ENCODE measurements at places on chromosomes 11 and 22.

DNA sequence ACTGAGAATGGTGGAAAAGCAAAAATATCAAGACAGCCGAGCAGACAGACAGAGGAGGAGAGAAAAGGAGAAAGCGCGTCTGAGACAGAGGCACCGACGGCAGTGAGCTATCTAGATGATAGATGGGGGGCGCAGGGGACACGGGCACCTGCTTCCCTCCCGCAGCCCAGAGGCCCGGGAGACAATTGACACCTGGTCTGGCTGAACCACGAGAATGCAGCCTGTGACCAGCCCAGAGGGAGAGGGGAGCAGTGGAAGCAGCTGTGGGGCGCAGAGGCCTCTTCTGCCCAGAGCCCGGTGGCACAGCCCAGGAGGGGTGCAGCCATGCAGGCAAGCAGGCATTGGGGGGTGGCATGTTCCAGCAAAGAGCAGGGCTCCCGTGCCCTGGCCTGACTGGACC, 48.2 kb downstream of the ELFN2 start:
- DNase-seq = no peak

GRCh38 chr11:69554849-69555248, 73.4 kb downstream of the LINC01488 start:
- no peak for DNase-seq

GRCh38 chr11:74636630-74637184, 44.3 kb downstream of the POLD3 start:
- DNase-seq = peak; percentile 84

- DNase-seq = no peak
Measured at GRCh38 chr11:114977651-114978050, 299.3 kb downstream of the NXPE2 start.

GRCh38 chr11:9681583-9682372, 17.9 kb downstream of the SWAP70 start:
- DNase-seq = no peak

GRCh38 chr22:43572710-43573109, 160.9 kb downstream of the MPPED1 start:
- no peak for DNase-seq

- peak; percentile 57 for DNase-seq
Measured at GRCh38 chr11:118623269-118623655, 15.8 kb downstream of the PHLDB1 start.

GRCh38 chr11:110475671-110476070, 45.9 kb downstream of the FDX1 start:
- no peak for DNase-seq

- DNase-seq = peak; percentile 36
Measured at GRCh38 chr11:61820174-61820573, 3.4 kb upstream of the FADS1 start.

DNA sequence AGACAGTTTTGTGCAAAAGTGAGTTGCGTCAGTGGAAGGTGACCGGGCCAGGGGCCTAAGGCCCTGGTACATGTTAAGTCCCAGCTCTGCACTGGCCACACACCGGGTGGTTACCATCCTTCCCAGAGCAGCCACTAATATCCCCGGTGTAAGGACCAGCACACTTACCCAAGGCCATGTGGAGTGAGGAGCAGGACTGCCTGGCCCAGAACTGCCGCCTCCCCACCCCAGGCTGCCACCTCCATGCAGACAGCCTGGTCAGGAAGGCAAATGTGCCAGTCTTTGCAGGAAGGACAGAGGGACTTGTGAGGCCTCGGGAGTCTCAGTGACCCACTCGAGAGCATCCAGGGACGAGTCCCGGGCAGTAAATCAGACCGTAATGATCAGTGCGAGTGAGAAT, 102.9 kb downstream of the MORC2 start:
- DNase-seq = no peak

GRCh38 chr11:6240781-6241180, 1.9 kb downstream of the CNGA4 start:
- DNase-seq = no peak

DNA sequence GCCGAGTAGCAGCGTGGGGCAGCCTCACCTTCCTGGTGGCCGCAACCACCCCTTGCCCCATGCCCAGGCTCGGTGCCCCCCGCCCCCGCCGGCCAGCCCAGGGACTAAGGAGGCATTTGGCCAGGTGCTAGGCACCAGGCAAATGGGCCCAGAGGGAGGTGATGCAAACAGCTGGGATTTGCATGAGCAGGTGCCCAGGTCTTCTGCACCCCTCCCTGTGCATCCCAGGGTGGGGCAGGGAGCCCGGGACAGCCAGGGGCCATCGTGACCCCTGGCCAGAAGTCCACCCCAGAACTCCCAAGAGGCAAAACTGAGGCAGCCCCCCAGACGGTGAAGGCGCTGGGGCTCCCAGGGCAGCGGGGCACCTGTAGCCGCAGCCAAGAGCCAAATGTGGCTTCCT, 18.1 kb downstream of the TRPM5 start:
- DNase-seq = no peak

GRCh38 chr11:5556596-5557188, 8.4 kb upstream of the OR52H1 start:
- no peak for DNase-seq

GRCh38 chr11:7516475-7516874, 2.7 kb downstream of the PPFIBP2 start:
- DNase-seq = no peak

DNA sequence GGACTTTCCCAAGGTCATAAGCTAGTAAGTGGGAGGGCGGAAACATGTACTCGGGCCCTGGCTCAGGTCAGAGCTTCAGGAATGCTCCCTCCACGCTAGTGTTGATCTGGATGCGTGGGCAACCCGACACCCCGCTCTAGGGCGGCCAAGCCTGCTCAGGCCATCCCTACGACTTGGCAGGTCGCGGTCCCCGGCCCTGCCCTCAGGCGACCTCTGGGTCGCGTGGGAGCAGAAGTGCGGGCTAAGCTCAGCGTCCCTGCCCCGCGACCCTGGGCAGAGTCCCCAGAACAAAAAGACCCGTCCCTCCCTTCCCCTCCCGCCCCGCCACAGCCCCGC, 781 bp upstream of the TEF start:
- peak; percentile 75 for DNase-seq

DNA sequence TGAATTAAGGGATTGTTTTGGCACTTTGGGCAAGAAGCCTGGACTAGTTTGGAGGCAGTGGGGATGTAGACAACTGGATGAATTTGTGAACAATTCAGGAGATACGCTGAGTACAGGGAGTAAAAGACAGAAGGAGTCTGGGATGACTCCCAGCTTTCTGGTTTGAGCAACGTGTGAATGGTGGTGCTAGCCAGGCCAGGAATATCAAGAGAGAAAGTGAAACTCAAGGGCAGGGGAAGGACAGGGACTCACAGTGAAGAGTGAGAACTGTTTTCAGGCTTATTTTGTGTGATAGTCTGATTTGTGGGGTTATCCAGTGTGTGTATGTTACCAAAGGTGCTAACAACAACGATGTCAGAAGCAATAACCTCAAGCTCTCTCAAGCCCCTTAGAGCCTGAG, 15.9 kb downstream of the CHRM1 start:
- no peak for DNase-seq

- no peak for DNase-seq
Measured at GRCh38 chr22:43838571-43839307, 23.6 kb downstream of the SULT4A1 start.

GRCh38 chr11:61505640-61506155, 2.9 kb upstream of the LRRC10B start:
- no peak for DNase-seq

- peak; percentile 36 for DNase-seq
Measured at GRCh38 chr11:47464483-47464882, 15.5 kb upstream of the RAPSN start.

DNA sequence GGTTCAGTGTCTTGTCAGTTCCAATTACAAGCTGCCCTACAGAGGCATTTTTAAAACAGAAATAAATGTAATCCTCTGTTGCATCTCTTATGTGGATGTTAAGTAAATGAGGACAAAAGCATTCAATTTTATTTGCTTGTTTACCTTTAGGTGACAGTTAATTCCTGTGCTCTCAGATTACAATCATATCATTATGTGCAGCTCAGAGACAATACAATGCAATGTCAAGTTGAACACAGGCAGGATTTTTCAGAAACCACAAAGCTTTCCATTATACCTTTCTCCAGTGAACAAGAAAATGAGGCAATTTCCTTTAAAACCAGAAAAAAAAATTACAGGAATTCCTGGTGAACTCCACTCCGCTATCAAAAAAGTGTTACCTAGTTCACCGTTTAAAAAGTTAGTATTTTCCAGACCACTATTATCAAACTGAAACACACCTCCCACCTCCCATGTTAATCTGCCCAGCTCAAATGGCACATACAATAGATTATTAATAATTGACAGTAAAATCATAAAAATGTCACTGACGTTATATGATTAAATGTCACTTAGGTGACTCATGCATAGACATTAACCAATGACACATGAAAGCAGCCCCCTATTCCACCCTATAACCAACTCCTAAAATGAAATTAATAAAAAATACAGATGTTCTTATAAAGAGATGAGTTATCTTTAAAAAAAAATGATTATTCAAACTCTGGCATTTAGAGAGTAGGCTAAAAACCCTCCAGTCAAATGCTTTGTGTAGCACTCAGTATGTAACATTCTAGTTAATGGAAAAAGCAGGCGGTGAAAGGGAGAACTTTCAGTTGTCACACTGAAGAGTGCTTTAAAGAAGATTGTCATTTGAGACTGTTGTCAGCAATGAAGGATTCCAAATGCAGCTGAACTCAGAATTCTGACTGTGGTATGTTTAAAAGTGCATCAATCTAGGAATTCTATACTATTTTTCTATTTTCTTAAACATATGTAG, 98.6 kb downstream of the MUC15 start:
- no peak for DNase-seq

DNA sequence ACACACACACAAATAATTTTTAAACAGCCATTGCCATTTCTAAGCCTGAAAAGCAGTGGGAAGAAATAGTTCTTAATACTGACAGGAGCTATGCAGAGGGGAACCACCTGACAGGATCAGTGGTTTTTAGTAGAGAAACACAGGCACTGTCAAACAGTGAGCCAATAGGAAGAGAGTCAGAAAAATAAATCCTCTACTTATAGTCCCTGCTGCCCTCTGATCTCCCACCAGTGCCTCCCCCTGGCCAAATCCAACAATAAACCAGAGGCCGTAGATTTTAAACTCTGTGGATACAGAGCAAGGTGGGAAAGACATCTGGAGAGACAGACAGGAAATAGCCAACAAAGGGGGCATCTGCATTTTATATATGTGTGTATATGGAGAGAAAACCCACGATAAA, 7.9 kb upstream of the OR56B4 start:
- DNase-seq = no peak

DNA sequence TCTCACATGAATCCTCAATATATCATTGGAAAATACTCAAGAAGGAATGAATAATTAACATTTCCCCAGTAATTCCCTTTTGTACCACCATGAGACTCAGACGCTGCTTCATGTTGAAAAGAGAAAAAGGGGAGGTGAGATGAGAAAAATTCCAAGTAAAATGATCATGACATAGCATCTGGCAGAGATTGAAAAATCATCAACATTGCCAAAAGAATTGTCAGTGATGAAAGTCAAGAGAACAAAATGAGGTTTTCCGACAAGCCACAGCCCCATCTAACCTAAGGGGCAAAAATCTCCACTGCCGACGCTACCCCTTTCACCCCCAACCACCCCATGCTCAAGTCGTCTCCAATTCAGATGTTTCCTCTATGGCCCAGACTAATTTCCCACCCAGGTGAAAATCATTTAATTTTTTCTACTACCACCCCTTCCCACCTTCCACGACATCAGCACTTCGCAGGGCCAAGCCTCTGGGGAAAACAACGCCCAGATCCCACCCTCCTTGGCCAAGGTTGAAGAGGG, 1.2 kb downstream of the RAB6A start:
- peak; percentile 48 for DNase-seq

GRCh38 chr11:67438158-67438902, 848 bp upstream of the PTPRCAP start:
- no peak for DNase-seq

DNA sequence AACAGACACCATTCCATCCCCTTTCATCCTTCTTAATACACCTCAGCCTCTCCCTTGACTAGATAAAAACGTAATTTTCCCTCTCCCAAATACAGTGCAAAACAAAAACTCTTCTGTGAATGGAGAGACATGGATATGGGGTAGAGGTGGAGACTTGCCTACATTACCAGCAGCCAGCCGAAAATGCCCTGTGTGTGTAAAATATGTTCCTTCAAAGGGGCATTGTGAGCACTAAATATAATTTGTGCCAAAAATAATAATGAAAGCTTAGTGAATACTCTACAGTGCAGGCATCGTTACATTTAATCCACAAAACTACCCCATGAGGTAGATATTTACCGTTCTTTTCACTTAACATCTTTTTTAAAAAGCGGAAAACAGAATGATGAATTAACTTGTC, 1.0 kb upstream of the TRIM44 start:
- DNase-seq = no peak

DNA sequence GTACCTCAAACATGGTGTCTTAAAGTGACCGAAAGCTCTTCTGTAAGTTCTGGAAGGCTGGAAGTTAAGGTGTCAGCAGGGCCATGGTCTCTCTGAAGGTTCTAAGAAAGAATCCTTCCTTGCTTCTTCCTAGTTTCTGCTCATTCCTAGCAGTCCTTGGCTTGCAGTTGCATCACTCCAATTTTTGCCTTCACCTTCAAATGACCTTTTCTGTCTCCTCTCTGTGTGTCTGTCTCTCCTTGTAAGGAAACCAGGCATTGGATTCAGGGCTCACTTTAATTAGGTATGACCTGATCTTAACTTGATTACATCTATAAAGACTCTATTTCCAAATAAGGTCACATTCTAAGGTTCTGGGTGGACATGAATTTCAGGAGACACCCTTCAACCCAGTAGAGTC, 8.7 kb downstream of the AASDHPPT start:
- DNase-seq = no peak

- peak; percentile 16 for DNase-seq
Measured at GRCh38 chr11:108199446-108200321, 22.8 kb downstream of the NPAT start.

DNA sequence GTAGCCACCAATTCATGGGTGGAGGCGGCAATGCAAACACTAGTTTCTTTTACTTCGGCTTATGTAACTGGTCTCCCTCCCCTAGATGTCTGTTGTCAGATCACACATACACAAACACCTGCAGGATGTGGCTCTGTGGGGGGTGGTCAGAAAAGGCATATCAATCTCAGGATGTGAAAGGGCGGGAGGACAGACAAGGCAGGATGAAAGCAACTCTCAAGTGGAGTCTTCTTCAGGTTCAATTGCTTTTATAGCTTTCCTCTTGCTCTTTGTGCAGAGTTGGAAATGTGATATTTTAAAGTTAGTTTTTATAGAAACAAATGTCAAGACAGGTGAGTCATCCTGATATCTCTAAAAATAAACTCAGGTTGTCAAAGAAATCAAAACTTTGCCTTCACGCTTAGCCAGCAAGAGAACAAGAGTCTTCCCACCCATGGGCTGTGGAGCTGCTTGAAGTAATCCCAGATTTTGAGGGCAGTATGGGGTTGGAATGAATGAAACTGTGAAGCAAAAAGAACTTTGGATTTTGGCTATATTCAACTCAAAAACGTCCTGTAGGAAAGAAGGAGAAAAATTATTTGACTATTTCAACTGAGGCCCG, 423.4 kb downstream of the GUCY1A2 start:
- DNase-seq = no peak

- no peak for DNase-seq
Measured at GRCh38 chr22:20034143-20034542, 13.2 kb downstream of the TANGO2 start.
